Left renal pelvis (tissue), 4 donors: ENCODE measurements at places on chromosomes 16 and 17.

- DNase-seq: no peak
Observed at GRCh38 chr17:39970157-39970692, 7.4 kb downstream of the GSDMA start.

DNA sequence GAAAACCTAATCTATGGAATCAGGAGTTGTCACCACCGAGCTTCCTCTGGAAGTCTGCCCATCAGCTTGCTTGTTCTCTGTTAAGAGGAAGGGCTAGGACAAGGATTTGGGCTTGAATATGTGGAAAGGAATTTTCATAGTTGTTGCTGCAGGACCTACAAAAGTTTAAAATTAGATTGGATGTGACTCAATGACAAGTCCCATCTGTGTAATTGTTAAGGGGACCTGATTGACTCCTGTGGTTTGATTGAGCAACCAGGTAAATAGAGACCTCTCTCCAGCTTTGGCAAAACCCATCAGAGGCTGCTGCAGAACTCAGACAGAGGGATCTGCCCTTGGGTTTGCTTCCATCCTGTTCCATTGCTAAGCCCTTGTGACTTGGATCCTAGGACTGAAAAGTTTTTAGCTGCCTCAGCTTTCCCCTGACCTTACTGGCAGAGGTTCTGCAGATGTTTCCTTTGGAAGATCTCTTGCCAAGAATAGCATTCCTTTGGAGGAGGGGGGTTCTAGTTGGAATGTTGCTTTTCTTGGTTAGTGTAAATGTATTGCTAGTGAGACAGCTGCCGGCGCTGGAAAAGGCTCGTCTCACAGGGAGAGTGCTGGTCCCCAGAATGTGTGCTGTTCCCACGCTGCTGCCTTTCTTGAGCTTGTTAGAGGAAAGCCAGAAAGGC lies 50.0 kb downstream of the SF3B3 start:
- DNase-seq: peak; percentile 68

DNA sequence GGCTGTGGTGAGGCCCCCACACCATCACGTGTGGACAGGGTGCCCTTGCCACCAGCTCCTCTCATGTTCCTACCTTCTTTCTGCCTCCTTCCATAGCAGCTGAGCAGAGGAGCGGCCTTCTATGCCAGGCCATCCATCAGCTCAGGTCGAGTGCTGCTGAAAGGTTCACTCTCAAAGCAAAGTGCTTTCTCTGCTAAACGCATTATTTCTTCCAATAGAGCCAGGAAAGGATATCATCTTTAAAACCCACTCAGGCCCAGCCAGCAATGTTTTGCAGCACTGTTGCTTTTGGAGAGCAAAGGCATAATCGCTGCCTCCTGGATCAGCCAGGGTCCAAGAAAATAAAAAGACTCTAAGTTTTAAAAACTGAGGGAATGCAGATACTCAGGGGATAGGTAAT lies 54.9 kb upstream of the GPRC5B start:
- no peak for DNase-seq

GRCh38 chr17:74098136-74099024 lies 105.1 kb upstream of the RPL38 start:
- DNase-seq: no peak

DNA sequence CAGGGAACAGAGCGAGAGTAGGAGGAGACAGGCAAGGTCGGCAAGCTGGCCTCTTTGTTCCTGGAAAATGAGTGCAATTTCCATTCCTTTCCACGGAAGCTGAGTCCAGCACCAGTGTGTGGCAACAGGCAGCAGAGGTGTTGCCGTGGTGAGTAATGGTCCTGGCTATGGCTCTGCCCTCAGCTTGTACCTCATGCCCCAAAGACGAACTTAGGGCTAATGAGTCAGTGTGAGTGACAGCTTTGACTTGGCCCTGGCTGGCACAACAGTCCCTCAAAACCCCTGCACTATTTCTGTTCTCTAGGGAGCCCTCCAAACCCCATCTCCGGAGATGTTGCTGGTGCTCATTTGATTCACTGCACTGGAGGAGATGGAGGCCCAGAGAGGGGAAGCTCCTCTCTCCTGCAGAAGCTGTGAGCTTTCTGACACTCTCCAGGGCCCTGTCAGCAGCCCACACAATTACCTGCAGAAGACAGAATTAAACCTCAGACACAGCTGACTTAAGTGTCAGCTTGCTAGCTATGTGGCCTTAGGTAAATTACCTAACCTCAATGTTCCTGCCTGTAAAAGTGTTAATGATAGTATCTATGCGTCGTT lies 129.9 kb downstream of the TMEM132E start:
- DNase-seq: no peak

DNA sequence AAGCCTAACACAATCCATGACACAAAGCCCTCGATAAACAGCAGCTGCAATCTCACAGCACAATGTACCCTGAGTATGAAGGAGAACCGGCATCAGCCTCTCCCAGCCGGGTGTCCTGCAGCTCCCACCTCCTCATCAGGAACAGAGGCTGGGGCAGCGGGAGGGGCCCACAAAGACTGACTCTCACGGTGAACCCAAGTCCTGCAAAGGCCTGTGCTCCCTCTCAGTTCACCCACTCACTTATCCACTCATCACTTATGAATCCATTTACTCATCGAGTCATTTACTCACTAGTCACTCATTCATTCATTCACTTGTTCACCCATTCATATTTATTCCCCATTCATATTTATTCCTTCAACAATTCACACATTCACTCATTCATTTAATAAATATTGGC lies 11.6 kb downstream of the ZNF423 start:
- no peak for DNase-seq

DNA sequence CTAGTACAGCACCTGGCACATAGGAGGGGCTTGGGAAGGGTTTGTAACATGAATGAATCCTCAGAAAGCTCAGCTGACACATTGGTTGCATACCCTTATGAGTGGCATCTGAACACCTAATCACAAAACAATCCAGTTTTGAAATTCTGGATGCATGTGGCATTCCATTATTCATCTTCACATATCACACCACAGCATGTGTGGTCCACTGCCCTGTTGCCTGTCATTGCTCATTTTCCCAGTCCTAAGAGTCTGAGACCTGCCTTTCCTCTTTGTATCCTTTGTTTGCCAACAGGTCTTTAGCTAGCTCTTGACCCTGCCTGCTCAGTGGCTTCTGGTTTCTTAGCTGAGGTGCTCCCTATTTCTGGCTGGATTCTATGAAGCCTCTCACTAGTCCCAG lies 170.8 kb upstream of the ASIC2 start:
- DNase-seq: no peak

DNA sequence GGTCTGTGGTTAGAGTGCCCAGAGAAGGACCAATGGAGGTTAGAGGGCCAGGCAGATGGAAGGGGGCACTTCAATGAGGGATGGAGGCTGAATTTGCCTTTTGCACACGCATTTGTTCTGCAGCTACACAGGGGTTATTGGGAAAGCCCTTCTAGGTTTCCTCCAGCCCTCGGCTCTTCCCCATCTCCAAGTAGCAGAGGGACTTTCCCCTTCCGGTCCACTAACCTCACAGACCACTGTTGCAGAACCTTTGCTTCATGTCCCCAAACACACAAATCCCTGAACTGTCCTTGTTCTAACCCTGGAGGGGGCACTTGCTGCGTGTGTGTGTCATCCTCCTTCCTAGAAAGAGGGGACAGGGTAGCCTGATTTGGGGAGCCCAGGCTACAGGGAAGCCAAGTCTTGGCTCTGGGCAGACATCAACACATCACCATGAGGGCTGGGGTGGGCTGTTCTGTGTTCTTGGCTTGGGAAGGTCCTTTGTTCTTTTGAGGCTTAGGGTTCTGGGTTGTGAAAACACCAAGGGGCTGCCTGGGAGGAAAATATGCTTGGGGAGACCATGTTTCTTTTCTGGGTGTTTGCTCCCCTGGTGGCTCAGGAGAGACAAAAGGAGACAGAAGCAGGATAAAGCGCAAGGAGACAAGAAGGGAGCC lies 7.3 kb upstream of the NR1D1 start:
- DNase-seq: no peak

- no peak for DNase-seq
Observed at GRCh38 chr16:76777721-76778465, 413.1 kb upstream of the MON1B start.

DNA sequence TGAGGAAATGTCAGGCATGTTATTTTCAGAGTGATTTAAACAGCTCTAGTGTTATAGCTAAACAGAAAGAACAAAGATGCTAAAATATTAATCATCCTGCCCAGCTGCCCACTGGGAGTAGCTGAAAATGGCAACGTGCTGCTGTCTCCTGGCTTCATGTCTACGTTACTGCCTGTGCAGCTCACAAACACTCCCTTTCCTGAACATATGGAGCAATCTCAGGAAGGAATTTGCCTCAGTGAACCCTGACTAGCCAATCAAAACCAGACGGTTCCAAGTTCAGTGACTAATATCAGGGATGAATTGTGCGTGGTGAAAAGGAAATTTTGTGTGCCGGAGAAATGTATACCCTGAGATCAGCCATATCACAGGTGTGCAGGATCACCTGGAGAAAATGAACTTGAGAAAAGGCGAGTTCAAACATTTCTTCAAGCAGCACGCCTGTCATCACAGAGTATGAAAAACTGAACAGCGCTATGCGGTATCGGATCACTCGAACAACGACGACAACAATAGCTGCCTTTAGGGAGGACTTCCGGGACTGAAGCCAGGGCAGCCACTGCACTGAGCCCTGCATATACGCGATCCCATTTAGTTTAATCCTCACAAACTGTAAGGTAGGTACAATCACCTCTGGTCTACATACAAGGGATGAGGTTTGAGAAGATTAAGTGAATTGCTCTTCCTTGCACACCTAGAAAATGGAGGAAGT lies 110.3 kb downstream of the STX8 start:
- DNase-seq: no peak

GRCh38 chr17:65712383-65713267 lies 151.2 kb upstream of the AXIN2 start:
- no peak for DNase-seq
